ENCODE measurements at places on chromosomes 2 and 18. TPM values are rescaled to one million over a fixed set of nuclear protein-coding genes. Genes with fewer than 3 reads are reported as not detected.

DNA sequence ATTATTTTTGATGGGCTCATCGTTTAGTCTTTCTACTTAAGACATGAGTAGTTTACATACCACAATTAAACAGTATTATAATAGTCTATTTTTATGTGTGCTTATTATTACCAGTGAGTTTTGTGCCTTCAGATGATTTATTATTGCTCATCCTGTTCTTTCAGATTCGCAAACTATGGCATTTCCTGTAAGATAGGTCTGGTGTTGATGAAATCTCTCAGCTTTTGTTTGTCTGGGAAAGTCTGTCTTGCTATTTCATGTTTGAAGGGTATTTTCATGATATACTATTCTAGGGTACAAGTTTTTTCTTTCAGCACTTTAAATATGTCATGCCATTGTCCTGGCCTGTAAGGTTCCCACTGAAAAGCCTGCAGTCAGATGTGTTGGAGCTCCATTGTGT, 101.3 kb downstream of the DNAH7 start:
- no peak overlapping the region for H3K27ac ChIP-seq
- no peaks in the 10 kb centered on the region for H3K27me3 ChIP-seq
- H3K4me3 ChIP-seq = no peak overlapping the region

DNA sequence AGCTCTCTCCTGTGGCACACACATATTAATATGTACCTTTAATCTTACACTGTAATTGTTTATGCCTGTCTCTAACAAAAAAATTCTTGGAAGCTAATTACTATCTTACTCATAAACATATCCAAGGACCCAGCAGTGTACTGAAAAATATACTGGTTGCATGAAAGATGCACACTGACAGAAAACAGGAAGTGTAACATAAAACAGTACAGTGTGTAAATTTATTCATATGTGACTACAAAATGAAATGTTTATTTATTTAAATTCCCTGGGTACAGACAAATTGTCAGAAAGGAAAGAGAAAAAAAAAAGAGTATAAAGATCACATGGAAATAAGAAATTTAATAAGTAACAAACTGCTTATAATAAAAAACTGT, 28.5 kb downstream of the TMEM131 start:
- H3K27ac ChIP-seq = no peak overlapping the region
- no peaks in the 10 kb centered on the region for H3K36me3 ChIP-seq
- H3K27me3 ChIP-seq = no peaks in the 10 kb centered on the region
- no peak overlapping the region for H3K4me3 ChIP-seq
- H3K4me1 ChIP-seq = peaks cover 24% of the 10 kb centered on the region

DNA sequence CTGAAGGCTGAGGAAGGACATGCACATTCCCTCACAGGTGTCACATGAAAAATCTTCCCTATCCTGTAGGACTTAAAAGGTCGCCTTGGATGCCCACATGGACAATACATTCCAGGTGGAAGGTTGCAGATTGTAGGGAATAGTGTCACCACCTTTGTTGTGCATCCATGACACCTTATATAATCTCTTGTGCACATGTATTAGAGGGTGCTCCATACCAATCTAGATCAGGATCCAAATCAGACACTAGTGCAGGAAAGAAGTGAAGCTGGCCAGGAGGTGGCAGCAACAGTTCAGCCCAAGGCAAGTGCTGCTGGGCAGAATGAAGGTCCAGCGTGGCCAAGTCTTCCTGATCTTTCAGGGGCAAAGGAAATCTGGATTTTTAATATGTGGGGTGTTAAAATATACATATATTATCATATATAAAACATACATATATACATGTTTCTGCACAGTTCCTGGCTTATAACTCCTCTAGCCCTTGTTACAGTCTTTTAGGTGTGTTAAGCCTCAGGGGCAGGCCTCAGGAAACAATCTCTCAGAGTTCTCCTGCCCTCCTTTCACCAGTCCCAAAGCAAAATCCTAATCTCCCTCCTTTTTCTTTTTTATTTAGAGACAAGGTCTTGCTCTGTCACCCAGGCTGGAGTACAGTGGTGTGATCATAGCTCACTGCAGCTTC, 16.6 kb downstream of the NIF3L1 start:
- peaks cover 31% of the 10 kb centered on the region for H3K36me3 ChIP-seq
- H3K4me3 ChIP-seq = no peak overlapping the region
- DNase-seq = peak; percentile 67
- H3K4me1 ChIP-seq = no peaks in the 10 kb centered on the region
- H3K27ac ChIP-seq = peak overlapping the region; percentile 27

BOLL gene
- 0.28 TPM for total RNA-seq

Measured in cardiac muscle cell (in vitro differentiated cells and primary cell).